Smooth muscle cell of trachea (primary cell): ENCODE measurements at places on chromosomes 2 and 18. TPM values are rescaled to one million over a fixed set of nuclear protein-coding genes. Genes with fewer than 3 reads are reported as not detected.

RAMP1 gene
- 0.58 and 2.6 TPM in 2 replicates for total RNA-seq

RBKS gene
- total RNA-seq = 2.2 and 2.5 TPM in 2 replicates

KCMF1 gene
- 70.1 and 74.6 TPM in 2 replicates for total RNA-seq

SP9 gene
- not detected in 2 replicates for total RNA-seq

POTEF gene
- not detected in 2 replicates for total RNA-seq

EN1 gene
- not detected in 2 replicates for total RNA-seq

IL36RN gene
- total RNA-seq = not detected in 2 replicates

GNLY gene
- not detected in 2 replicates for total RNA-seq

SRD5A2 gene
- total RNA-seq = not detected in 2 replicates

ALPI gene
- total RNA-seq = not detected in 2 replicates

STK36 gene
- 37.2 and 46.1 TPM in 2 replicates for total RNA-seq

ATRAID gene
- 197 and 218 TPM in 2 replicates for total RNA-seq

IL1B gene
- total RNA-seq = 0.15 and 0.50 TPM in 2 replicates

MEIS1 gene
- total RNA-seq = 106 and 127 TPM in 2 replicates

KCNIP3 gene
- 2.9 and 3.6 TPM in 2 replicates for total RNA-seq

GCKR gene
- total RNA-seq = 0.17 and 1.0 TPM in 2 replicates

PDE11A gene
- not detected in 2 replicates for total RNA-seq

DSC2 gene
- total RNA-seq = under 0.01 TPM in 1 of 2 replicates, not detected in the other

CCDC68 gene
- 2.6 and 4.6 TPM in 2 replicates for total RNA-seq

DSC1 gene
- total RNA-seq = not detected in 2 replicates

RIT2 gene
- total RNA-seq = not detected in 2 replicates

AGAP1 gene
- total RNA-seq = 11.6 and 24.6 TPM in 2 replicates

PHLPP1 gene
- total RNA-seq = 4.2 and 5.0 TPM in 2 replicates

ALPG gene
- total RNA-seq = not detected in 2 replicates

MAPK4 gene
- total RNA-seq = not detected in 2 replicates

ILKAP gene
- total RNA-seq = 19.8 and 32.1 TPM in 2 replicates

CRYGA gene
- total RNA-seq = not detected in 2 replicates

BCL11A gene
- under 0.01 and 0.15 TPM in 2 replicates for total RNA-seq

LYG2 gene
- not detected in 2 replicates for total RNA-seq

PLCD4 gene
- total RNA-seq = 9.1 and 11.8 TPM in 2 replicates

VAMP5 gene
- 28.7 and 35.4 TPM in 2 replicates for total RNA-seq

DOCK10 gene
- 36.9 and 37.7 TPM in 2 replicates for total RNA-seq

LAMA1 gene
- 3.6 and 13.7 TPM in 2 replicates for total RNA-seq

IL1F10 gene
- not detected in 2 replicates for total RNA-seq

SLC16A14 gene
- 2.0 and 2.6 TPM in 2 replicates for total RNA-seq
